ENCODE measurements at places on chromosomes 3 and 15.

DNA sequence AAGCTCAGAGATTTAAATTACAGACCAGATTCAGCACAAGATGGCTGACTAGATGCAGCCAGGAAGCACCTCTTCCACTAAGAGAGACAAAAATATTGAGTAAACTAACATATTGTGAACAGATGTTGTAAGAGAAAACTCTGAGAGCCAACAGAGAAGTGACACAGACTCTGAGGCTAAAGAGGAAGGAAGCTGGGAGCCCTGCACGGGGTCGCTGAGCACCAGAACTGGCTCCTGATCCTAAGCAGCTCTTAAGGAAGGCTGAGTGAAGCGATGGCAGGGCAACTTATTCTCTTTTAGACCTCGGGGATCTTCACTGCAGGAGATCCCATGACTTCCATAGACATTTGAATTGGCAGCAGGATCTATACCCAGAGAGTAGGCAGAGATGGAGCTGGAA, 578.0 kb upstream of the GRM7 start:
- no peak for DNase-seq

DNA sequence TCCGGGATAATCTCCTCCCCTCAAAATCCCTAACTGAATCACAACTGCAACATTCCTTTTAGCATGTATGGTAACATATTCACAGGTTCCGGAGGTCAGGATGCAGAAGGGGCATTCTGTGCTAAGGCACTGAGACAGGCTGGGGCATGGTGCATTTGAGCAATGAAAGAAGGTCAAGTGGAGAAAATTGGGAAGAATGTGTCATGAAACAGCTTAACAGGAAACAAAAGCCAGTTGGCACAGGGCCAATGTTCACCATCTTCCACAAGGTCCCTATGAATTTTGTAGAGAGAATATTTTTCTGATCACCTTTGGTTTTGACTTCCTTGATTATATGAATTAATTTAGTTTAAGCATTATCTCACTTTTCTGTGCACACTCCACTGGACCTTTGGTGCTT, 587.7 kb upstream of the NR2F2 start:
- DNase-seq: no peak

DNA sequence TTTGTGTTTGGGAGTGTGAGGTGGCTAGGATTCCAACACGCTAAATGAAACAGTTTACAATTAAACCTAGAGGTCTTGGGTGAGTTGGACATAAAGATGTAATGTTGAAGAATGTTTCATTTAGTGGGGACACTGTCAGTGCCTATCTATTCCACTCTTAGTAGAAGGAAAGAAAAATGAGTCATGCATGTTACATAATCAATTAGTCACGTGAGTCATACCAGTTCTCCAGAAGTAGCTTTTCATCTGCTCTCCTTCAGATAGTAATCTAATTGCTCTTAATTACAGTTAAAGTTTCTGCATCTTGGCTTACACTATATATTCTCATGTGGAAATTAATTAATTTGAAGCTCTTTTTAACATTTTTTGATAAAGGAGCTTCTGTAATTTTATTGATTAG, 115.7 kb upstream of the P2RY1 start:
- no peak for DNase-seq

DNA sequence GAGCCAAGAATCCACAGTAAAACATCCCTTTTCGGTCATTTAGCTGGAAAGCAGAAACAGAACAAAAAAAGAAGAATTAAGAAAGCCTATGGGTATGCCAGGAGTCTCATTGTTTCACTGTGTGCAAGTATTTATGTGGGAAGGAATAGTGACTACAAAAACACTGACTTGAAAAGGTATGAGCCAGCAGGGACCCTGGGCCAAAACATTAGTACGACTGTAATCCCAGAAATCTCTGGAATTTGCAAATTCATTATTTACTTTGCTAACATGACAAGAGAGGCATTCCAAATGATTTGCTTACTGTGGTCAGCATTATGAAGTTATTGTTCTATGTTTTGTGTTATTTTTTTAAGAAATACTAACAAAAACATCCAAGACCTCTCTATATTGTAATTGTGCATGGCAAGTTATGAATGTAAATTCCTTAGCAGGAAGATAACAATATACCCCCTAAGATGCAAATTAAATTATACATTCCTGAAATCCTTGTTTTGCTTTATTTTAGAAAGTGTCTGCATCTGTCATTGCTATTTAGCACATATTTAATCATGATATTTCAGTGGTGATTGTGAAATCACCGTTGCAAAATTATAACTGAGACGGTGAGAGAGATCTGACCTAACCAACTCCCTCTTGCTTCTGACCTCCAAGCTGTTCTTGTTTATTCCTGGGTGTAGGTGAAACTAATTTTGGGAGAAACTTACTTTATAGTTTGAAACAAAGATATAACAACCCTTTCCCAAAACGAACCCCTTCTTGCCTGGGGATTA, 299.2 kb downstream of the ZPLD1 start:
- no peak for DNase-seq

DNA sequence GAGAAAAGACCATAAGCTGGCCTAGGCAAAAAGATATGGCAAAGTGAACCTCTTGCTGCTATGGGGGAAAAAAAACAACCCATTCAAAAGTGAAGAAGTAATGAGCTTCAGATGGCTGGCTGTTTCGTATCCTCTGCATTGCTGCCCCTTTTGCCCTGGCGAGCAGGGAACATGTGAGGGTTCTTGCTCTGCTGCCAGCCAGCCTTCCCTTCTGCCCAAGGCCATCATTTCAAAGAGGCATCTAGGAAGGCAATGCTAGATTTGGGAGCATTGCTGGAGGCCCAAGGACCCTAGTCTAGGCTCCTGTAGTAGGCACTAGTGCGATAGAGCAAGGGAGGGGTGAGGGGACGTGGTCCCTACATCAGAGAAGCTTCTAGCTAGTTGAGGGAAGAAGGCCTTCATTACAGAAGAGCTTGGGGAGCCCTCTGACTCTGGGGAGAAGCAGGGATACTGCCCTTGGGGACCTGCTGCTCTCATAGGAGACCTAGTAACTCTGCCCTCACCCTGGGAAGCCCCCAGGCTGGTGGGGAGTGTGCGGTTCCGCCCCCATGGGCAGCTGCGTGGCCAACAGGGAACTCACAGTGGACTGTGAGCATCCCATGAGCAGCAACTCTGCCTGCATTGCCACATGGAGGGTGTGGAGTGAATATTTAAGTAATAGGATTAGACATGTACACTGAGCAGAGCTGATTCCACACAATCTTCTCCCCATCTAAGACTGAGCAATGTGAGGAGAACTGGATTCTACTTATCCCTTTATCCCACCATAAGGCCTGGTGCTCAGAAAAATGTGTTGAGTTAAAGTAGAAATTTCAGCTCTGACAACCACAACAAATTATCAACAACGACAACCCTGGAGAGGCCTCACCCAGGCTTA, 21.3 kb downstream of the ITGA11 start:
- DNase-seq: no peak

DNA sequence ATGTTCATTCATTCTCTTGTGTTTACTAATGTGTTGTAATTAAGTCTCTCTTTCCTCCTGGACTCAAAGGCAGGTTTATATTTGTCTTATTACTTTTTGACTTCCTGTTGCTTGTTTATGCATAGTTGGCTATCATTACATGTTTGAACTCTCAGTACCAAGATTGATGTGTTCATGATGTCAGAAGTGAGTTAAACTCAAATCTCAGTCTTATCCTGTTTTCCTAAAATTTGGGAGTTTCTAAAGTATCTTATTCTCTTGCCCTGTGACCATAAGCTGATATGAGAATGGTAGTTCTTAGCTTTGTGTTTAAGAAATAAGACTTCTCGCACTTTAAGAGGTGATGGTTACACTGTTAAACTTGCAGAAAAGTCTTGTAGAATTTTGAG, 5.2 kb downstream of the GLCE start:
- no peak for DNase-seq

Measured in CD4-positive, alpha-beta T cell treated with Interleukin-12 subunit alpha and Interleukin-12 subunit beta, for 1 hour (primary cell).